Esophagus muscularis mucosa (tissue), 4 donors: ENCODE measurements at places on chromosomes 5 and 9.

DNA sequence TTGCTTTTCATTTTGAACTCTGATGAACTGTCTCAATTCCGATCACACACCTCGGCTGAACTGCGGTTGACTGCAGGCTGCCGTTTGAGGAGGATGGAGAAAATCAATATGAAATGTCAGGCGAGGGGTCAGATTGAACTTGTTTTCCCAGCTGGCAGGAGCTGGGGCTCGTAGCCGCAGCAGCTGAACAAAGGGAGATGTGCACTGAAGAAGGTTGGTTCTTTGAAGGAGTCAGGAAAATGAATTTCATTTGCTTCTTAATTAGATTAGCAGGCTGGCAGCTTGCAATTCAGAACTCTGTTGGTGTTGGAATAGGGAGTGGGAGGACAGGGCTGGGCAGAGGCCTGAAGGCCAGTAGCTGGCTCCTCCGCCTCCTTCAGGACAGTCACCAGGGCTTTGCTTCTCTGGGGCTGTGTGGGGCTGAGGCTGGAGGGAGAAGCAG is 117.4 kb upstream of the GPR151 start:
- no peak for DNase-seq

- DNase-seq, result no peak
These were observed 200.9 kb downstream of the GDNF start for GRCh38 chr5:37638897-37639296.

GRCh38 chr9:8251566-8251965 is 452.0 kb upstream of the DMAC1 start:
- no peak for DNase-seq

- no peak for DNase-seq
These were observed 30.2 kb downstream of the C5orf15 start for GRCh38 chr5:133938039-133938821.

GRCh38 chr5:78334811-78335210 is 25.6 kb upstream of the SCAMP1 start:
- DNase-seq, result no peak

DNA sequence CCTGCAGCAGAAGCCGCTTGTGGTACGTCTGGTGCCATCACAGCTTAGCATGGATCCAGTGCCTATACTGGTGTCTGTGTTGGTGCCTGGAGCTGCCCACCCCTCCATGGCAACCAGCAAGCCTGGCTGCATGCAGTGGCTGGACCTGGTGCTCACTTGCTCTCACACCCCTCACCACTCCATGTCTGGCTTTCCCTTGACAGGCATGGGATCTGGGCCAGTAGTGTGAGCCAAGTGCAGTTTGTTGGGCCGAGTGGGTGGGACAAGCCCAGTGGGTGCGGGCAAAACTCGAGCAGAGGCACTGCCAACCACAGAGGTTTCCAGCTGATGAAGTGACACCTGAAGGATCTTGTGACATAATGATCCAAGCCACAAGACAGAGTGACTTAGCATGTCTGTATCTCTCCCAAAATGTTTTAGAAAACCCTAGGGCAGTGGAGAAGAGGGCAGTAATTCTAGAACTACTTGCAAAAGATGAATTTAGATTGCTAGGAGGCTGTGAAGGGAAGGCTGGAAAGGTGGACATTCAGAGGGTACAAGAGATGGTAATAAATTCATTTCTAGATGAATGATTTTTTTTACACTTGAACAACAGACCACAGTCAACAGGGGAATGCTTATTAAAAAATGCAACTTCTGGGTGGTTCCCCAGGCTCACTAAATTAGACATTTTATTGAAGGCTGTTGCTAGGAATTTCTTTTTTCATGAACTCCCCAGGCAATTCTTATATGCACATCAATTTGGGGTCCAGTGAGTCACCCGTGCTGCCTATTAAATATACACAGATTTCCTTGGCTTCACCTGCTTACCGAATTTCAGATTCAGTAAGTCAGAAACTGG is 660.3 kb downstream of the TLR4 start:
- no peak for DNase-seq

- DNase-seq, result no peak
These were observed 615.7 kb upstream of the ARRDC3 start for GRCh38 chr5:91998774-91999173.

- no peak for DNase-seq
These were observed 607.8 kb downstream of the PSAT1 start for GRCh38 chr9:78904686-78905085.

DNA sequence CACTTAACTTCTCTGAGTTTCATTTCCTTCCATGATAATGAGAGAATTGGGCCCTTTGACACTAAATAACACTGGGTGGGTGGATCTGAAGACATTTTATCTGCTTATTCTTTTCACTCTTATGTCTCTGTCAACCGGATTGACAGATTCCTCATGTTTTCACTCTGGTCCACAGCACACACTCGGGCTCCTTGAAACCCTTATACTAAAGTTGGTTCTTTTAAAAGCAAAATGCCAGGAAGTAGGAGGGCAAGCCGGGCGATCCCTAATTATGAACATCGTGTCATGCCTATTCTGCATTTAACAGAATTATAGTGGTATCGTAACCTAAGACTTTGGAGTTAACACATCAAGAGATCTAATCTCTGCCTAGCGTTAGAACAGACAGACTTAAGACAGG is 28.2 kb upstream of the CREBRF start:
- no peak for DNase-seq

- no peak for DNase-seq
These were observed 20.6 kb downstream of the SLC38A9 start for GRCh38 chr5:55691265-55692105.

DNA sequence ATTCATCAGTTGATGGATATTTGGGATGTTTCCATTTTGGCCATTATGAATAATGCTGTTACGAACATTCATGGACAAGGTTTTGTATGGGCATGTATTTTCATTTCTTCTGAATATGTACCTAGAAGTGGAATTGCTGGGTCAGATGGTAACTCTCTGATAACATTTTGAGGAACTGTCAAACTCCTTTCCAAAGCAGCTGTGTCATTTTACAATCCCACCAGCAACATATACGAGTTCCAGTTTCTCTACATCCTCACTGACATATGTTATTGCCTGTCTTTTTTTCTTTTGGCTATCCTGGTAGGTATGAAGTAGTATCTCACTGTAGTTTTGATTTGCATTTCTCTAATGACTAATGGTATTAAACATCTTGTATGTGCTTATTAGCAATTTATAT is 86.7 kb downstream of the PRKACG start:
- DNase-seq, result no peak

GRCh38 chr9:90970608-90971007 is 169.0 kb downstream of the SYK start:
- DNase-seq, result no peak

GRCh38 chr9:124218438-124218982 is 39.2 kb upstream of the NEK6 start:
- DNase-seq, result no peak

GRCh38 chr5:73028991-73029595 is 73.3 kb downstream of the FCHO2 start:
- DNase-seq, result no peak

GRCh38 chr5:142789206-142789605 is 19.0 kb downstream of the ARHGAP26 start:
- DNase-seq, result no peak

- no peak for DNase-seq
These were observed 218.6 kb downstream of the LURAP1L start for GRCh38 chr9:12993466-12993865.

- no peak for DNase-seq
These were observed 59.9 kb downstream of the VAV2 start for GRCh38 chr9:133932181-133932580.

DNA sequence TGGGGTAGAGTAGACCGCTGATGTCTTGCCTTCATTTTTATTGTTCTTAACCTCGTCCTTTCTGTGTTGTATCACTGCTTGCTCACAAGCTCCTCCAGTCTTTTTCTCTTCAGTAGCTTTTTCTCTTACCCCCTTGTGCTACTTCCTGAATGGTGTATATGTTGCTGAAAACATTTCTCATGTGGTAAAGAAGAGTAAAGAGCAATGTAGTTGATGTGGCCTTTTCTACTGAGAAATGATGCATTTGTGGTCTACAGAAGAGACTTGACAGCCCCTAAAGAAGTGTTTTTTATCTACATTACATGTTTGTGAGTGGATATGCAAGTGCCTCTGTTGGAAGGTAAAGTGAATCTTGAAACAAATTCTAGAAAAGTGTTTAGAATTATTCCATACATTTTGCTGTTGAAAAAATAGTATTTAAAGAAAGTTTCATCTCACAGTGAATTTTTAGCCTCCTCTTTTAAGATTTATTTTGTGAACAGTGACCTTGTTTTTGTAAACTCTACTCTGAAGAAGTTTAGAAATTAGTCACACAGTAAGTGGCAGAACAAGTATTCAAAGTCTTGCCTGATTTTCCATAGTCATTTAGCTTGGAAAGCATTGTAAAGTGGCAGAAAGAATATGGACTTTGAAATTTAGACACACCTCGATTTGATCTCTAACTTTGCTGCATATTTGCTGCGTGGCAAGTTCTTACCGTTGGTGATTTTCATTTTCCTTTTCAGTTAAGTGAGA is 17.4 kb downstream of the CDC42SE2 start:
- DNase-seq, result no peak

DNA sequence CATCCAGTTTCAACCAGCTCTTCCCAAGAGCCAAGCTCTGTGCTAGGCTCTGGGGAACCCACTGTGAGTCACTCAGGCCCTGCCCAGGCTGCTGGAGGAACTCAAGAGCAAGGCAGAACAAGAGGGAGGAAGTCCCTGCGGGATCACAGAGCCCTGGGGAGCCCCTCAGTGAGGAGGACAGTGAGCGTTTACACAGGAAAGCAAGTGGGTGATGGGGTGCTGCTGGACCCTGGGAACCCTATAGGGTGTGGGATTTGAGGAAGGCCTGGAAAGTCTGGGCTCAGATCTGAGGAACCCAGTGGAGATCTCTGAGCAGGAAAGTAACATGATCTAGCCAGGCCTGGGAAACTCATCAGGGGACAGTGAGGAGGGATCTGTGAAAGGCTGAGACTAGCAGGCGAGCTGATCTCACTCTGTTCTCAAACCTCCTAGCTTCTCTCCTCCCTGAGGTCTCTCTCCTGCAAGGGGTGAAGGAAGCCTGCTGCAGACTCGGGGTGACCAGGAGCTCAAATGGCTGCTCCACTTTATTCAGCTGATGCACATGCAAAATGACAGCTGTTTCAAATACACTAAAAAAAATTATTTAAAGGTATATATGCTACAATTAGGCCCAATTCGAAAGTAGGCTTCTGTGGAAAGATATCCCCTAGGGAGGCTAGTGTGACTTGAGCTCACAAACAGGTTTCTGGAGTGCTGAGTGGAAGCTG is 70.0 kb downstream of the SHB start:
- DNase-seq, result no peak

- DNase-seq, result no peak
These were observed 102.2 kb upstream of the PLPPR1 start for GRCh38 chr9:100926366-100926765.

- no peak for DNase-seq
These were observed 627.0 kb downstream of the RAB3C start for GRCh38 chr5:59209758-59210359.

DNA sequence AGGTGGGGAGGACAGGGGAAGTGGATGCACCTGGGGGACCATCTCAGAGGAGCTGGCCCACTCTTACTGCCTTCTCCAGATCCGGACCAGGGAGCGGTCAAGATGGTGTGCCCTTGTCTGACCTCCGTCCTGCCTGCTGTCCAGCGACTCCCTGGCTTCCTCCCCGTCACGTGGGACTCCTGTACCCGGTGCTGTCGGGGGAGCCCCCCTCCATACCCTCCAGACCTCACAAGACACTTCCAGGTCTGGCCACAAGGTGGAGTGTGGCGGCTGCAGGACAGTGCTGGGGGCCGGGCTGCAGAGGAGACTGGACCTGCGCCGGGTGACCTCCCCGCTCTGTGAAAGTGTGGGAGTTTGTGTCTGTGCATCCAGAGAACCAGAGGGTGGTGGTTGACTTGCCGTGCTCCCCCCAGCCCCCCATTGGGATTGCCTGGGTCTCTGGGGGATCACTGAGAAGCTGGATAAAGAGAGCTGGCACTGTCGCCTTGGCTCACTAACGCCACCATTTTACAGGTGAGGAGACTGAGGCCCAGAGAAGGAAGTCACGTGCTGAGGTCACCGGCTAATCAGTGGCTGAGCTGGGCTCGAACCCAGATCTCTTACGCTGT is 1.9 kb upstream of the CRB2 start:
- DNase-seq, result no peak

DNA sequence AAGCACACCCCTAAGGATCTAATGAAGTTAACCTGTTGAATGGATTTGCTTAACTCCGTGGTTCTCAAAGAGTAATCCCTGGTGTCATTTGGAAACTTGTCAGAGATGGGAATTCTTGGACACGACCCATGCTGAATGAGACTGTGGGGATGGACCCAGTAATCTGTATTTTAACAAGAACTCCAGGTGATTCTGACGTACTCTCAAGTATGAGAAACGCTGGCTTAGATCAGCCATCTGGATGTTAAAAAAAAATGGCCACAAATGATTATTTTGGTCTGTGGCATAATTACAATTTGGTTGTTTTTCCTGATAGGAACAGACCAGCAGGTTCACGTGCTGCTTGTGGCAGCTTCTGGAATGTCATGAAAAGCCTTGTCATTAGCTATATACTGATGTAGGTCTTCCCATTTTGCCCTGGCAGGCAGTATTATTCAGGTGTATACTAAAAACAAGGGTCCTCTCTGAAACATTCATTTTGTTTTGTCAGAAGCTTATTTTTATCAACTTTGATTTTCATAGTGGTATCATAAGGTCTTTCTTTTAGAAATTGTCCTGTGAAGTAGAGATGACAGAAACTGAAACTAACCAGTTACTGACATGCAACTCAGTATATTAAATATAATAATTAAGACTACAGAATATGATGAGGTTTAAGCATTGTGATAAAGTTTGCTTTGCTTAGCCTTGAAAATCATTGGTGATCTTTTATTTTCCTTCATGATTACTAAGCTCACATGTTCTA is 15.4 kb downstream of the CPEB4 start:
- DNase-seq, result no peak

DNA sequence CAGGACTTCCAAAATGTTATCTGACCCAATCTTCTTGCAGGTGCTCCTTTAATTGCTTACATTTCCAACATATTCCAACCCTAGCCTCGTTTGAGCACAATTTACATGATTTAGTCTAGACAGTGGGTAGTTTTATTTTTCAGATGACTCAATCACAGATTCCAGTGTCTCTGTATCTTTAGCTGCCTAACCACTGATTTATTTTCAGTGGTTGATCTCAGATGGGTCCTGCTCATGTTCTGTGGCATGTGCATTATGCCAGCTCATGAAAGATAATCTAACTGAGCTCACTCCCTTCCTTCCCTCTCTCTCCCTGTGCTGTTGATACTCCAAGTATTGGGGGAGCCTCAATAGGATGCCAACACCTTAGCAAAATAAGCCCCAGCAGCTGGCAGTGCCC is 106.1 kb upstream of the ICE1 start:
- no peak for DNase-seq

- no peak for DNase-seq
These were observed 145.7 kb downstream of the SEMA6A start for GRCh38 chr5:116428966-116429365.
